ENCODE measurements at places on chromosomes 2 and 18.
A peak's percentile ranks its signal among the peaks of the same experiment; 100 is the strongest.

GRCh38 chr18:78805840-78806239 is 173.8 kb upstream of the SALL3 start:
- DNase-seq = no peak

DNA sequence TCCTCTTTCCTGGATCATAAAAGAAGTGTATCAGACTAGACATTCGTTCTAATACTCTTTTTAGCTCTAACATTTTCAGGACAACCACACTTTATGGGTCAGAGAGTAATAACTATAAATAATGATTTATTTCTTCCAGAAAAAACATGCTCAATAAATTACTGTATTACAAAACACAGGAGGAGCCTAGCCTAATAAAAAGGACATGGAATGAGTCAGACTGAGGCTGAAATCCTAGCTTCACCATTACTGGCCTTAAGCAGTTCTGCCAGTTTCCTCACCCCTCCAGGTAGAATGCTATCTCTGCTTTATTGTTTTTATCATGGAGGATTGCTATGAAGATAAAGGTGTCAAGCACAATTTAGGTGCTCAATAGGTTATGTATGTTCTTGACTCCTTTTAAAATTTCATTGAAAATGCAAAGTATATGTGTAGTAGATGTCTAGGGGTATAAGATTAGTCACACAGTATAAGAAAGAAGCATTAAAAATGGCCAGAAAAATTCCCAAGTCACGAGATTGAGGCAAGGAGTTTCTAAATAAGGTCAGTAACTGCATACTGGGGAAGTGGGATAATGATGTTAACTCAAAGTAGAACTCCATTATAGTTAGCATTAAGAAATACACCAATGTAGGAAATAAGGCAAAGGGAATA is 105.5 kb upstream of the NEUROD1 start:
- no peak for DNase-seq

- DNase-seq = no peak
Measured at GRCh38 chr18:59455728-59456276, 96.7 kb upstream of the LMAN1 start.

DNA sequence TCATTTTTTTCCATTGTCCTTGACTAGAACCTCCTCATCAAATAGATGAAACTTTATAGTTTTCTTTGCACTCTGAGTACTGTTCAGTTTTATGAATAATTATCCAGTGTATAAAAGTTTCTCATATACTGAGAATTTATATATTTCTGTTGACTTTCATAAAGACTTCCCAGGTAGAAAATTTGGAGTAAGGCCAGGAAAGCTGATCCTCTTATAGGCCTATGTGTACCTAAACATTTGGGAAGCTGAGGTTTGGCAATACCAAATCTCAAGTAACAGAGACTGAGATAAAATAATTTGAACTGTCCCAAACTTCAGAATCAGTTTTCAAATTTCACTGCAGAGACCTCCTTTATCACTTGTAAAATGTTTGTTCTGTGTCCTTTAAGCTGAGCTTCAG is 43.4 kb downstream of the CCDC102B start:
- no peak for DNase-seq

- no peak for DNase-seq
Measured at GRCh38 chr2:239533569-239534316, 132.9 kb upstream of the HDAC4 start.

GRCh38 chr2:102421890-102422759 is 835 bp upstream of the IL18RAP start:
- DNase-seq = no peak

DNA sequence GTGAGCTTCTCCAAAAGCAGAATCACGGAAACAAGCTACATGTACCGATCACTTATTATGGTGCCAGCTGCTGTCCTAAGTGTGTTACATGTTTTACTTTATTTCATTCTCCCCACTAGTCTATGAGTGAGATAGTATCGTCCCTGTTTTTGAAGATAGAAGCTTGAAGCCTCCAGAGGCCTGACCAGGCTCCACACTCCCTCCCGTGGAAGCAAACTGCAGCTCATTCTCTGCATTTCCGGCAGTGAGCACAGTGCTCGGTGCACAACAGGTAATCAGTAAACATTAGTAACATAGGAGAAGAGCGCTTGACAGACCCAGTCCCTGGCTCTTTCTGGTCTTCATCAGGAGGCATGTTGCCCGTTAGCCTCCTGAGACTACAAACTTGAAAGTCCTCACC is 72.9 kb downstream of the ZBTB7C start:
- DNase-seq = no peak

DNA sequence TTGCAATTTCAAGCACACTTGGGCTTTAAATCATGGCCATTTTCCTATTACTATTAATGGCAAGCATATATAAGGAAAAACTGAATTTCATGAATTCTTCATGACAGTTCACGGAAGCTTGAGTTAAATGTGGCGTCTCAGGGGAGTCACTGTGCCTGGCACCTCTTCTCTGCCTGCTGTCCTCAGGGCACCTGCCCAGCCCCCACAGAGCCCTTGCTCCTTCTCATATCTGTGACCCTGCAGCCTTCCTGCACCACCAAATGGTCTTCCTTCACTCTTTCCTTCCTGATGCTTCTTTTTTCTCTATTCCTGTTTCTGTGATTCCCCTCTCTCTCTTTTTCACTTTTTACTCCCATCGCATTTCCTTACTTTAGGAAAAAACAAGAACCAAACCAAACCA is 35.4 kb downstream of the LAMA3 start:
- no peak for DNase-seq

GRCh38 chr18:677951-678381 is 20.5 kb downstream of the TYMS start:
- DNase-seq = no peak

- DNase-seq = peak; percentile 32
Measured at GRCh38 chr2:102436323-102436722, 13.4 kb downstream of the IL18RAP start.

DNA sequence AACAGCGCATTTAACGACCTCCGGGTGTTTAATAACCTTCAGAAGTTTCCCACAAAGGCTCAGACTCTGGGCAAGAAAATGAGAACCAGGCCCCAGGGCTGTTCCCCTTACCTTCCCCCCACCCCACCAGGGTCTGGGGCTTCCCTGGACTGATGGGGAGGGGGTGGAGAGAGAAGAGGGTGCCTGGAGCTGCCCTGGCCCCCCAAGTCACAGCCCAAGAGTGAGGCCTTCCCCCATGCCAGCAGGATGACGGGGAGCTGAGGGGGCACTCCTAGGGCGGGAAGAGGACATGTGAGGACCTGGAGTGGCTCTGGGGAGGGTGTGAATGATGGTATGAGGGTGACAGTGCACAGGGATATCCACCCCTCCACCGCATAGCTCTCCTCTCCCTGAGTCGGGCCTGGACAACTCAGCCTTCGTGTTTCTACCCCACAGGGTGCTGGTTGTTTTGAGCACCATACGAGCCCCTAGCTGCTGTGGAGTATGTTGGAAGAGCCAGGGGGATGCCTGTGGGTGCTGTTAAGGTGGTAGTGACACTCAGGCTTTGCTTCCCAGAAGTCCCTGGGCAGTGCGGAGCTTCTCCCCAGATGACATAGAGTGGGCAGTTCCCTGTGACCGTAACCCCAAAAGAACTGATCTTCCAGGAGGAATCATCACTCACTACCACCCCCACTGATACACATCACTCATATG is 3.9 kb downstream of the PKDCC start:
- DNase-seq = no peak

DNA sequence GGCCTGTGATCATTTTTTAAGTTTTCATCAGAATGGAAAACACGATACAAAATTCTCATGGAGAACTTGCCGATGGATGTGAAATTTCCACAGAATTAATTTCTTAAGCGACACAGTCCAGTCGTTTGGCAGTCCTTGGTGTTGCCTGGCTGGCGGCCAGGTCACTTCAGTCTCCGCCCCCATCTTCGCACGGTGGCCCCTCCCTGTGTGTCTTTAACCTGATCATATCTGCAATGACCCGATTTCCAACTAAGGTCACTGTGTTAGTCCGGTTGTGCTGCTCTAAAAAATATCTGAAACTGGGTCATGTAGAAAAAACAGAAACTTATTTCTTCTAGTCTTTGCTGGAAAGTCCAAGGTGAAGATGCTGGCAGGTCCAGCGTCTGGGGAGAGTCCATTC is 44.5 kb upstream of the COPS8 start:
- no peak for DNase-seq

GRCh38 chr2:161414042-161415033 is 1.8 kb upstream of the TBR1 start:
- no peak for DNase-seq

DNA sequence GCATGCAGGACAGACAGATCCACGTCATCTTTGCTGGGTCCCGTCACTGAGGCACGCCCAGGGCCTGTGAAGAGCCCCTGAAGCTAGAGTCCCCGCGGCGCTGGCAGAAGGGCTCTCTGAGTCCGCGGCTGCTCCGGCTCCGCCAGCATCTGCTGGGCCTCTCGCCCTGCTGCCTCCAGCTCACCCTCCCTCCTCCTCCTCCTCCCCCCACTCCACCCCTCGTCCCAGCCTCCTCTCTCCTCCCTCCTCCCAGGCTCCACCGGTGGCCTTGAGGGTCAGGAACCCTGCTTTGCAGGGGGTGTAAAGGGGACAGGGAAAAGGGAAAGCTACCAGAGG is at the start of gene TNS1:
Gene TNS1, minus strand, starts transcription at position 151 of the 336 bp plus-strand sequence. Its CDS starts 123 bp downstream, at position 28.
- DNase-seq = no peak

- no peak for DNase-seq
Measured at GRCh38 chr18:59954241-59954640, 54.4 kb downstream of the PMAIP1 start.

GRCh38 chr2:126906781-126907180 is 8.1 kb downstream of the TEX51 start:
- no peak for DNase-seq

GRCh38 chr2:72008608-72009007 is 139.1 kb downstream of the CYP26B1 start:
- no peak for DNase-seq

DNA sequence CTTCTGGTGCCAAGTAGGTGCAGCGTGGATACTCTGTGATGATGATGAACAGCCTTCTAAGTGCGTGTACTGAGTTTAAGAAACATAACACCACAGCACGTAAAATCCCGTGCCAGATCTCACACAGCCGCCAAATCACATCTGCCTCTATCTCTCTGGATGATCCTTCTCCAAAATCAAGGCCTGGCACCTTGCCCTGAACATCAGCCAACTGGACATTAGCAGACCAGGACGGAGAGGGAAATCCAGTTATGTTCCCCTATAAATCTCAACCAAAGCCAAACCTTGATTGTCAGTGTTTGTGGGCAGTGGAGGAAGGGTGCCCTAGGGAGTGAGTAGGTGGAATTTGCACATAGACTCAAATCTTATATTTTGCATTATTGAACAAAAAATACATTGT is 164.3 kb downstream of the MIB1 start:
- DNase-seq = no peak

- DNase-seq = no peak
Measured at GRCh38 chr2:200223205-200223784, 83.2 kb upstream of the SPATS2L start.

GRCh38 chr18:57223144-57223870 is 76.4 kb downstream of the BOD1L2 start:
- DNase-seq = no peak

DNA sequence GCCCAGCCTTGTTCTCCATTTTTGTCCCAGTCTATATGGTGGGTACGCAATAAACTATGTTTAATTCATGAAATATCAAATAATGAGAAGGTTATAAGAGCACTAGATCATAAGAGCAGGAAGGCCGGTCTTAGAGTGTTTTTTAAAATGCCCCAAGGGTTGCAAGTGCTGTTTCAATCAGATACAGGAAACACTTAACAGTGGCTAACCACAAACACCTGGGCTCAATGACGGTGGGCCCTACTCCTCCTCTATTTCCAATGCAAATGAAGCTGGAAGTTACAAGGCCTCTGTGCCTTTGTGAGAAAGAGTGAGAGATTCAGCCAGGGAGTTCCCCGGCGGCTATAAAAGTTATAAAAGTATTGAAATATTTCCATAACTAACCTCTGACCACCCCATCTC is 18.9 kb upstream of the WDR33 start:
- peak; percentile 76 for DNase-seq

DNA sequence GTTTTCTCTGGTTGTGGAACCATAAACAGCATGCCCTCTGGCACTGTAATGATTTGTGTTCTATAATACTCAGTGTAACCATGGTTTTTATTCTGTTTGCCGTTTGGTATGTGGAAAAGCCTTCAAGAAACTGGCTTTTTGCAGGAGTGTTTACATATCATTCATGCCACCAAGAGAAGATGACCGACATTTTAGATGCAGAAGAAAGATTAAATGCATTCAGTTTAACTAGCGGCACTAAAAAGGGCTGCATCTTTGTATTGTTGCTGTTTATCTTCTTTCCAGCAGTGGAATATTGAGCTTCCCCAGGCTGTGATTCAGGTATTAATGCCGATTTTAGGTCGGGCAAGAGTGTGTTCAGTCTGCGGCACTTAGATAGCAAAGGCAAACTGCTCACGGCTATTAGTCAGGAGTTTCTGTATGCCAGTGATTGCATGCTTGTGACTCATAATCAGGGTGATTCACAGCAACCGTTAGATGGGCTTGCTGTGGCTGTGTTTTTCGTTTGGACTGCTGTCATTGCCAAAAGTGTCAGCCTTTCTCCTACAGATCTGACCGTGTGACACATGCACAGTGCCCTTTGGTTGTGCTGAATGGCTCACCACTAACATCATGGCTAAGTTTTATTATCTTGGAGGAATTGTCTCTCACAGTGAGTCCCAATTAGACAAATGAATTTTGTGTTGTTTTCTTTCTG is 479.7 kb downstream of the PARD3B start:
- DNase-seq = no peak

DNA sequence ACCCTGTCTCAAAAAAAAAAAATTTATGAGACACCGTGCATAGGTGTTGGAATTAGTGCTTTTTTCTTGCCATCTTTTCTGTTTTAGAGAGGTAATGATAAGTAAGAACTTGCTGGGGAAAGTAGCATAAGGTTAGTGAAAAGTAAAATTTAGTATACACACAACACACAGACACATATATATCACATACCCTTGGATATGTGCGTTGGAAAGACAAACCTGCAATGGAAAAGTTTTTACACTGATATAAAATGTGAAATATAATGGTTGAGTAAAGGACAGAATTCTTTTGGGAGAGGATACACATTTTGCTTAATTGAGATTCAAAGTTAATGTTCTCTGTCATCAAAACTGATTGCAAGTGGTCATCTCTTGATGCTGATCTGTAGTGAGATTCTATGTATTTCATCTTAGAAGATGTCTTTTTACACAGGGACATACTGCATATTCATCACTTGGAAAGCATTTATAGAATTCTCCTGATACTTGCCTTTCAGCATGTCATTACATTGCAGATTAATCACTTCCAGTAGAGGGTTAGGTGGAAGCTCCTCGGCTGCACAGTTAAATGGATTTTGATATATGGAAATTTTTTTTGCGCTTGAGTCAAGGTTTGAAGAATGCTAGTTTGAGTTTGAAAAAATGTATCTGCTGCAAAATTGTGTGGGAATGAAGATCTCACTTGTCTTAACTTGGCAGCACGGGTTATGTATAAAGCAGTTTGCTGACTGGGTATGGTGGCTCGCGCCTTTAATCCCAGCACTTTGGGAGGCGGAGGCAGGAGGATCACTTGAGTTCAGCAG is 13.5 kb downstream of the PPP1CB start:
- no peak for DNase-seq

GRCh38 chr18:61574665-61575064 is 241.4 kb downstream of the CDH20 start:
- no peak for DNase-seq

- no peak for DNase-seq
Measured at GRCh38 chr2:11567631-11568031, 33.8 kb downstream of the GREB1 start.
